ENCODE measurements at places on chromosomes 2 and 18.

DNA sequence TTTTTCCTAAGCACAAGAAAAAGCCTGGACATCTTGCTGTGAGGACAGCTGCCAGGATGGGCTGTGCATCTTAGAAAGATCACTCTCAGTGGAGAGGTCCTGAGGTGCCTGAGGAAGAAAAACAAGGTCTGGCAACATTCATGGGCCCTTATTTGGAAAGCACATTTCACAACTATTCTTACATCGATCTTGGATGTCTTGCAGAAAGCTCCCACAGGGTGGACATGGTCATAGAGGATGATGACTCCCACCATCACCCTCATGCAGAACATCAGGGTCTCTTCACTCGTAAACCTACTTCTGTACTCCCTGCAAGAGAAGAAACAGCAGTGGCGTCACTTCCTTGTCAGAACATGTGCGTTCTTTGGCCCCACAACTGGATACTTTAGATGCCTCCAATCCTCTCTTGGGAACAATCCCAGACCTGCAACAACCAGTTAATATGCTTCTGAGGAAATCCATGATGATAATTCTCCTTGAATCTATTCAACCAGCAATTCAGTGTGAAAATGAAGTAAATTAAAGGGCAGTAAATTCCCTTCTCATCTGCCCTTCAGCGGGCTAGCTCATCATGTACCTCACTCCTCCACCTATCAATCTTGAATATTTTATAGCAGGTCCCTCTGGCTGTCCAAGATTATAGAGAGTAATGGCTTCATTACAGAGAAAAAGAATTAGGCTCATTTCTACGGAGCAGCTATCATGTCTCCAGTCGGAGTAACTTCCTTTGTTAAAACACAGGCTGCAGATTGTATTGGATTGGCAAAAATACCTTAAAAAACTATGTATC, 106.2 kb downstream of the CYRIA start:
- no peak for DNase-seq

DNA sequence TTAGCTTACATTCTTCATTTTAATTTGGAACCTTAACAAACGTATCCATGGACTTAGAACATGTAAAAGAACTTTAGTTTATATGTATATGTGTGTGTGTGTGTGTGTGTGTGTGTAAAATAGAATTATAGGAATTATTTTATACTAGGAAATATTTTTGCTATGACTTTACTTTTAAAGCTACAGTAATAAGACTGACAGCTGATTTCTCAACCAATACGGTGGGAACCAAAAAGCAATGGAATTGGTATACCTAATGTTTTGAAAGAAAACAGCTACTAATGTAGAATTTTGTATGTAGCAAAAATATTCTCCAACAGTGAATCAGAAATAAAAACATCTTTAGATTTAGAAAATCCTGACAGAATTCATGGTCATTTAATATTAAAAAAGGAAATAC, 146.5 kb upstream of the ARL4C start:
- DNase-seq, result no peak

- no peak for DNase-seq
Observed at GRCh38 chr2:240236217-240237111, 96.0 kb upstream of the OTOS start.

DNA sequence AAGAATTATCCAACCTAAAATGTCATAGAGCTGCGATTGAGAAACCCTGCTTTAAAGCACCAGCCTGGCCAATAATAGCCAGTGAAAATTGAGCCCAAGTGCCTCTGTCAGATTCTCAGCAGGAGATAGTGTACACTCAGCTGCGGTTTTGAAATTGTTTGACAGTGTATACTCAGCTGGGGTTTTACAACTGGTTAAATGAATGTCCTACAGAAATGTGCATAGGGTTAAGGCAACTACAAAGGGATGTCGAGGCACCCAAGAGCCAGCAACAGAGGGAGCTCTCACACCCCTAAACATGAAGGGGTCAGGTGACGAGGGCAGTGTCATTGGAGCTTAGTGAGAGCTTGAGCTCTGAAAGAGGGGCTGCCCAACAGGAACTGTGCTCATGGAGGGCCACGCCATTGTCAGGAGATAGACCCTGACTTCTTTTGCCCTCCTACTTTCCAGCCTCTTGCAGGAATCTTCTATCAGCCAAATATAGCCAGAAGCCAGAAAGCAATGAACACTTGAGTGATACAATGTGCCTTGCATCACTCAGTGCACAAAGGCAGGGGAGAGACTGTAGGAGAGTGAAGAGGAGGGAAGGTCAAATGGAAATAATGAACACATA, 15.1 kb downstream of the ACTG2 start:
- peak; percentile 53 for DNase-seq

GRCh38 chr2:186884587-186884986, 35.6 kb upstream of the ZSWIM2 start:
- no peak for DNase-seq

- no peak for DNase-seq
Observed at GRCh38 chr2:17470855-17471641, 47.2 kb downstream of the RAD51AP2 start.

DNA sequence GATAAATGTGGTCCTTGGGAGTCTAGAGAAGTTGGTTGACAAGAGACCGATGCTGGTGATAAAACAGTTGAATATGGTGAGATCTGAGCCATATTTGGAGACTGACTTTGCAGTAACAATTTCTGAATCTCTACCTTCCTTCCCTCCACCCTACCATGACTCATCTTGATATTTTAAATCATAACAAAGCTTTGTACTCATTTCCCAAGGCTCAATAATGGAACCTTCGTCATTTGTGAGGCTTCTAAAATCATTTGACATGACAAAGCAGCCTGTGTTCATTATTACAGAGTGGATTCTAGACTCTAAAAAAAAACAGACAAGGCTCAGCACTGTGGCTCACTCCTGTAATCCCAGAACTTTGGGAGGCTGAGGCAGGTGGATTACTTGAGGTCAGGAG, 38.5 kb upstream of the PDCL3 start:
- no peak for DNase-seq
